ENCODE measurements at places on chromosomes 2 and 18.

- DNase-seq: no peak
Measured at GRCh38 chr2:230658877-230659652, 53.6 kb upstream of the CAB39 start.

- peak; percentile 48 for DNase-seq
Measured at GRCh38 chr18:34990597-34990996, 50.6 kb upstream of the MAPRE2 start.

DNA sequence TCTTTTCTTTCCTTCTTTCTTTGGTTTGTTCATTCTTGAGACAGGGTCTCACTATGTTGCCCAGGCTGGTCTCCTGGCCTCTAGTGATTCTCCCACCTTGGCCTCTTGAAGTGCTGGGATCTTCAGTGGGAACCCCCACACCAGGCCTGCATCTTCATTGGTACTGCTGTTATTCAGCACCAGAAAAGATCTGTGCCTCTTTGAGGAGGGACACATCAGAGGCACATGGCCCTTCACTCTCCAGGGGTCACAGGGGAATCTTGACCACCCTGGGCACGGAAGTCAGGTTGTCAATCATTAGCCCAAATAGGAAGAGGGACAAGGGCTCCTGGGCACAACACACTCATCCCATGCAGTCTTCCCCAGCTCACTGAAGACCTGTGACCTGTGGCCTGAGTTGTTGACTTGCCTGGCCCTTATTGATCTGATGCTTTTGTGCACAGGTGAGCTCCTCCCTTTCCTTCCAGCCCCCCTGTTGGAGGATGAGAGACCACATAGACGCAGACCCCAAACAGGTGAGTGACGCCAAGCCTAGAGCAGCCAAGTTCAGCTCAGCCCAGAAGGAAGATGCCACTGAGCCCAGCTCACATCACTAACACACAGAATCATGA lies 33.0 kb upstream of the ODC1 start:
- DNase-seq: no peak

DNA sequence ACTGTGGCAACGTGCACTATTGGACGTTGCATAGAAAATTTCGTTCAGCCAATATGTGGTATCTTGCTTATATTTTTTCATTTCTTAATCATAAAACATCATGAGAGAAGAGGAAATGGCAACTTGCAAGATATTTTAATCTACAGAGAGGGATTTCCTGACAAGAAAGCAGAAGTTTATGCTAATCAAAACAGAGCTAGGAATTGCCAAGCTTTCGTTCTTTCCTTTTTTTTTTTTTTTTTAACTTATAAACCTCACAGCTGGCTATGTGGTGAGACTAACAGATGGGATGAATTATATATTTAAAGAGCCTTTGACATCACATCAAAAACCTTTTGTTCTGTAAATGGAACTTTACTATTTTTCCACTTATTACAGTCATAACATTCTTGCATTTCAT lies 1136.9 kb upstream of the TMEFF2 start:
- DNase-seq: peak; percentile 40

DNA sequence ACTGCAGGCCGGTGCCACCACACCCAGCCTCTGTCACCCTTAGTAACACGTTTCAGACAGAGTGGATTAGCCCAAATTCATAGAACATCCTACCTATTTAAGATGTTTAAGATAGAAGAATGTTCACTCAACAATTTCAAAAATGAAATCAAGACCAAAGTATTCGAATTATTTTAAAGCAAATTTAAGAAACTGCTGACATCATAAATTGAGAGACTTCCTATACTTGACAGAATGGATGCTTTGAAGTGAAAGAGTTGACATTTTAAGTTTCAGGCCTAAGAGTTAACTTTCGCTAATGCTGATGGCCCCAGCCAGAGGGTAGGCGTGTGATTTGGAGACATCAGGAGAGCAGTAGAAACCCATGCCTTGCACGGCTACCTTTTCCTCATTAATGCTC lies 271.9 kb downstream of the SS18 start:
- DNase-seq: no peak

GRCh38 chr2:34447097-34447496 lies 848.0 kb upstream of the FAM98A start:
- no peak for DNase-seq

GRCh38 chr2:17538022-17538843 lies 2.3 kb upstream of the VSNL1 start:
- DNase-seq: no peak

GRCh38 chr2:221204699-221205098 lies 367.4 kb downstream of the EPHA4 start:
- DNase-seq: no peak

DNA sequence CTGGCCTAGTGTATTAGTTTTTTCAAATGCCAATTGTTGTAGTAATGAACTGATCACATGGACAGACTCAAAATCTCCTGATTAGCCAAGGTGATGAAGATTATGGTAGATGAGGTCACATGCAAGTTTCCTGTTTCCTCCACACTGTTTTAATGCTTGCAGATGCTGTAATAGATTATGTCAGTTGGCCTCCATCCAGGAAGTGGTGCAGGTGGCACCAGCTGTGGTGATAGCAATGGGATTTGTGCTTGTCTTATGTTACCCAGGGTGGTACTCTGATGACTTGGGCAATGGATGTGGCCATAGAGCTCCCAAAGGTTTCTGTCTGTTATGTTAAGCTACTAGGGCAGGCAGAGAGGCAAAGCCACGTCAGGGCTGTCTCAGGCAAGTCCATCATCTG lies 332.9 kb upstream of the DDX18 start:
- no peak for DNase-seq

DNA sequence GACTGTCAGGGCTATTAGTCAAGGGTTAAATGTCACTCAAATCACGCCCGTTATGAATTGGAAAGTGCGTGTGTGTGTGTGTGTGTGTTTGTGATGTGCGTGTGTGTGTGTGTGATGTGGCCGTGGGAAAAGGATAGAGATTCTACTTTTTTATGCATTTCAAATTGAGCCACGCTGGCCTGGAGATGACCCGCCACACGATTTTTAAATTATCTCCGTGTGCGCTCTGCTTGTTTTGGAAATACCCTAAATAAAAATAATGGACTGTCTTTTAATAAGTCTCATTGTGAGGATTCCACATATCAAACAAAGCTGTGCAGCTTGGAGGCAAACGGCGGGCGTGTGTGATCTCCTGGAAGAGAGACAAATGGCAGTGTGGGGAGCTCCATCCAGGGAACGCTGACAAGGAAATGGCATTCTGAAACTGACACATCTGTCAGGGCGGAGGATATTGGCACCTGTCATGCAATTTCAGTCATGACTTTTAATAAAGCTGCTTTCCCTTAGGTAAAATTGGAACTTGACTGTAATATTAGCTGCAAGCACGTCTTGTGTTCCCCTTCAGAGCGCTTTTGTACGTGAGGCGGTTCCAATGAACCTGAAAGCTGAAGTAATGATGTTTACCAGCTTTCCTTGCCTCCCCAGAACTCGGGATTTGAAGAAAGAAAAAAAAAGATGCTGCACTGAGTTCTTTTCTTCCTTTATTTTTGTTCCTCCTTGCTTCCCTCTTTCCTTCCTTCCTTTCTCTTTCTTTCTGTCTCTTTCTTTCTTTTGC lies 381.8 kb upstream of the SMIM21 start:
- DNase-seq: no peak

- DNase-seq: no peak
Measured at GRCh38 chr2:131410173-131410572, 46.2 kb upstream of the RAB6D start.

- DNase-seq: no peak
Measured at GRCh38 chr18:26421931-26422330, 126.4 kb downstream of the KCTD1 start.

GRCh38 chr2:9695941-9696340 lies 65.1 kb upstream of the YWHAQ start:
- no peak for DNase-seq

- DNase-seq: peak; percentile 30
Measured at GRCh38 chr2:161077367-161078210, 82.6 kb upstream of the TANK start.

GRCh38 chr2:132441051-132441450 lies 24.4 kb downstream of the GPR39 start:
- DNase-seq: no peak

DNA sequence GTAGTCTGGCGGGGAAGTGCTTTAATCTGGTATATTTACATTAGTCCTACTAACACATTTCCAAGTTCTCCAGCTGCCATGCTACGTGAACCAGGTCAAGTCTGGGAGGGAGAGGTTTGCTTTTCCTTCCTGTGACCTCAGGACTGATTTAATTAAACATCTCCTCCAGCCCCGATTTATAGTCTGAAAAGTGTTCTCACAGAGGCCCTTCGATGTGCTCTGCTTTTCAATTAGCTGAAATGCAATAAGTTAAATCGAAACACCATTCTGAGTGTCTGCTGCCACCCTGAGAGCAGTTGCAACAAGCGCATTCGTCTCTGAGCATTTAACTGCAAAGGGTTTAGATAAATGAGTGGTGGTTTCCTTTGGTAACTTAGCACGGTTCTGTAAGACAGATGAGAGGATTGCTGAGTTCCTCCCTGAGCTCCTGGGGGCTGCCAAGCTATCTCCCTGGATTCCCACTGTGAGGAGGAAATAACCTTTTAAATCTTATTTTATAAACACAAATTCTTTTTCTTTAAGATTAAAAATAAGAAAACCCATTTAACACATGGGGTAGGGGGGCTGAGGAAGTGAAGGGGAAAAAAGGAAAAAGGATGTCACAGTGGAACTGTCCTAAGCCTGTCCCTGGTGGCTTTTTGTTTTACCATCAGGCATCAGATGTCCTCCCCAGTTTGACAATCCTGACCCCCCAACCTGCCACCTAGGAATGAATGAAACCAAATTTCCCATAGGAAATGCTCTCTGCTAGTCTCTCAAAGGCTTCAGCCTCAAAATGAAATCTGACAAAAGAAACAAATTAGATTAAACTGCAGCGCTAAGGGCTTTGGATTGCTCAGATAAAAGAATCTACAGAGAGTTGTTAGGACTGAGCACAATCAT lies 56.5 kb upstream of the CREB1 start:
- DNase-seq: peak; percentile 86

DNA sequence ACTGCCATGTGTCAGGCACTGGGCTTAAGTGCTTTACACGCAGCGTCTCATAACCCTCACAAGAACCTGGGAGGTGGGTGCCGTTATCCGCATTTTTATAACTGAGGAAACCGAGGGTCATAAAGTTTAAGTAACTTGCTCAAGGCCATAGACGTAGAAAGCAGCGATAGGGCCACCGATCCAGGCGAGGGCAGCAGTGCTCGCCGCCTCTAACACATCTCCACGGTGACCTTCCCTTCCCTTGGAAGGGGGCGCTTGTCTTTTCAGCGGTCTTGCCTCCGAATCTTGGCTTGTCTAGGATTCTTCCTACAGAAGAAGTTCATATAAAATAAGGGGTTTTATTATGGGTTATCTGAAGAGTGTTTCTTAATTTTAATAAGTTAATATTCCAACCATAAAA lies 186.6 kb downstream of the GBX2 start:
- no peak for DNase-seq
